ENCODE measurements at places on chromosomes 16 and 17. TPM values are rescaled to one million over a fixed set of nuclear protein-coding genes. Genes with fewer than 3 reads are reported as not detected.

GRCh38 chr16:4318451-4318910 lies 2.6 kb downstream of the GLIS2 start:
- H3K4me1 ChIP-seq: peaks cover 55% of the 10 kb centered on the region
- H3K4me3 ChIP-seq: no peak overlapping the region

DNA sequence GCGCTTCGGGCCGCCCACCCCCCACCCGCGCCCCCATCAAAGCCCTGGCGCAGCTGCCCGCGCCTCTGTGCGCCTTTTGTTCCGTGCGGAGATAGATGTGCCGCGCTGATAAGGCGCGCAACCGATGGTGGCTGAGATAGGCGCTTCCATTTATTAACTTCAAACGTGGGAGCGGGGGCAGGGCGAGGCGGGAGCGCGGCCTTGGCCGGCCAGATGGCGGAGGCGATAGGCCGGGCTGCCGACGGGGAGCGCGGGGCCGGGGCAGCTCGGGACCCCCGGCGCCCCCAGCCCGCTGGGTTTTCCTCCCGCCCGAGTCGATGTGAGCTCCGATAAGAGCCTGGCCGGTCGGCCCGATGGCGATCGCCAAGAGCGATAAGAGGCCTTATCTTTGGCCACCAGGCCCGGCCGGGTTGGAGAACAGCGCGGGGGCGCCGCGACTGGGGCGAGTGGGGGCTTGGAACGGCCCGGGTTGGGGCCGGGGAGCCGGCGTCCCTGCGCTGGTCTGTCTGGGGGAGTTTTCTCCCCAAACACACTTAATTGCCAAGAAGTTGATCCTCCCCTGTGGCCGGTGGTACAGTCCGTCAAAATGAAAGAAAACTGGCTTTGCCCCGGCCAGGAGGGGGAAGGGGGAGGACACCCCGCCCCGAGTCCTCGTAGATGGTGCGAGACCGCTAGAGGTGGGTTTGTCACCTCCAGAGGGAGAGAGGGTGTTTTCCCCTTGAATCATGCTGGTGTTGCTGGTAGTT lies 2.7 kb downstream of the ZFPM1 start:
- peak overlapping the region; percentile 97 for H3K4me3 ChIP-seq
- H3K36me3 ChIP-seq: no peaks in the 10 kb centered on the region
- peak; percentile 71 for DNase-seq
- H3K4me1 ChIP-seq: peaks cover 35% of the 10 kb centered on the region
- H3K27me3 ChIP-seq: no peaks in the 10 kb centered on the region

DNA sequence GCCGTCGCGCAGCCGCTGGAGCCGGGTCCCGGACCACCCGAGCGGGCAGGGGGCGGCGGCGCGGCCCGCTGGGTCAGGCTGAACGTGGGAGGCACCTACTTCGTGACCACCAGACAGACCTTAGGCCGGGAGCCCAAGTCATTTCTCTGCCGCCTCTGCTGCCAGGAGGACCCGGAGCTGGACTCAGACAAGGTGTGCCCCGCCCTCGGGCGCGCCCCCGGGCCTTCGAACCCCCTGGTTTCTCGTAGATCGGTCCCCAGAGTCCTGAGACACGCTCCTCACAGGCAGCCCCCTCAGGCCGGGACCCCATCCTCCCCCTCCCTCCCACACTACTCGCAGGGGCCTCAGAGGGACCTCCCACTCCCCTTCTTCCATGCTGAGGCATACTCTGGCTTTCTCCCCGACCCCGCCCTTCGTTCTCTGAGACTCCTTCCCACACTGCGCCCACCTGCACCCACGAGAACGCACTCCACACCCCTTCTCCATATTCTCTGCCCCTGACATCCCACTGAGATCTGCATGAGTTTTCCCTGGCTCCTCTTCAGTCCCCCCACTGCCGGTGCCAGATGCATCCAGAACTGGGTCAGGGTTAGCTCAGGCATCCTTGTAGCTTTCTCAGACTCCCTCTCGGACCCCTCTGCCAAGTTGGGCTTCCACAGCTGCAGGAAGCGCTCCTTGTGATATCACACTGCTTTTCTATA lies 523 bp downstream of the KCTD2 start:
- H3K4me1 ChIP-seq: peaks cover 10% of the 10 kb centered on the region
- no peaks in the 10 kb centered on the region for H3K27me3 ChIP-seq
- peak overlapping the region; percentile 73 for H3K27ac ChIP-seq
- H3K36me3 ChIP-seq: no peaks in the 10 kb centered on the region

DNA sequence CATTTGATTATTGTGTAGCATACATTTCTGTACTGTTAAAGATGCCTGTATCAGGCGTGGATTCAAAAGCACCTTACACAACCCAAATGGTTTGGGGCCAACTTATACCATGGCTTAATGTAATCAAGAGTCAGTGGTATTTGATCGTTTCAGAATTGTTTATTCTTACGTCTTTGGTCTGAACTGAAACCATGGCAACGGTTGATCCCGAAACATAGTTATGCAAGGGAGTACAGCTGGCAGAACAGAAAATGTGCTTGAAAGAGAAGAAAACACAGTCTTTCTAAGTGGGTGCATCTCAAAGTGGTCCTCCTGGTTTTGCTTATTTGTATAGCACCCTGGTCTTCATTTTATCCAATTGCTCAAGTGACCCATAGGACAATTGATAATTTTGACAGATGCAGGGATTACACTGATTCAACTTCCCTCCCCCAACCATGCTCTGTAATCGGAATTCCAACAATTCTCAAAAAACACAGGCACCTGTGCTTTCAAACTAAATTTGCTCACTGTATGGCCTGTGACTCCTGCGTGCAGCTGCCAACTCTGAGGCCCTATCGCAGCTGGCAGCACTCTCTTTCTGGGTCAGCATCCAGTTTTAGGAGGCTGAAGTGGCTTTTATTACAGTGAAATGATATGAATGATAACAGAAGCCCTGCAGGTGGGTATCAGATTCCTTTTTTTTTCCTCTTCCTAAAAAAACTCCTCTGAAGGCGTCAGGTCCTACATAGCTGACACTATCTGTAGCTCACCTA lies 77.0 kb upstream of the AXIN2 start:
- H3K36me3 ChIP-seq: no peaks in the 10 kb centered on the region
- no peaks in the 10 kb centered on the region for H3K27me3 ChIP-seq
- H3K27ac ChIP-seq: peak overlapping the region; percentile 41

- no peaks in the 10 kb centered on the region for H3K36me3 ChIP-seq
- H3K4me1 ChIP-seq: no peaks in the 10 kb centered on the region
- peaks cover 39% of the 10 kb centered on the region for H3K27me3 ChIP-seq
- no peak overlapping the region for H3K27ac ChIP-seq
- no peak for DNase-seq
- no peak overlapping the region for H3K4me3 ChIP-seq
These were observed 775 bp upstream of the CHP2 start for GRCh38 chr16:23753908-23754593.

- H3K27me3 ChIP-seq: no peaks in the 10 kb centered on the region
- no peaks in the 10 kb centered on the region for H3K4me1 ChIP-seq
- DNase-seq: no peak
- H3K36me3 ChIP-seq: no peaks in the 10 kb centered on the region
These were observed 1.6 kb upstream of the KRTAP2-4 start for GRCh38 chr17:41067281-41067680.

GRCh38 chr16:87764600-87765472 lies 950 bp downstream of the KLHDC4 start:
- no peak for DNase-seq
- no peaks in the 10 kb centered on the region for H3K36me3 ChIP-seq
- H3K27ac ChIP-seq: peak overlapping the region; percentile 93
- H3K27me3 ChIP-seq: no peaks in the 10 kb centered on the region

DNA sequence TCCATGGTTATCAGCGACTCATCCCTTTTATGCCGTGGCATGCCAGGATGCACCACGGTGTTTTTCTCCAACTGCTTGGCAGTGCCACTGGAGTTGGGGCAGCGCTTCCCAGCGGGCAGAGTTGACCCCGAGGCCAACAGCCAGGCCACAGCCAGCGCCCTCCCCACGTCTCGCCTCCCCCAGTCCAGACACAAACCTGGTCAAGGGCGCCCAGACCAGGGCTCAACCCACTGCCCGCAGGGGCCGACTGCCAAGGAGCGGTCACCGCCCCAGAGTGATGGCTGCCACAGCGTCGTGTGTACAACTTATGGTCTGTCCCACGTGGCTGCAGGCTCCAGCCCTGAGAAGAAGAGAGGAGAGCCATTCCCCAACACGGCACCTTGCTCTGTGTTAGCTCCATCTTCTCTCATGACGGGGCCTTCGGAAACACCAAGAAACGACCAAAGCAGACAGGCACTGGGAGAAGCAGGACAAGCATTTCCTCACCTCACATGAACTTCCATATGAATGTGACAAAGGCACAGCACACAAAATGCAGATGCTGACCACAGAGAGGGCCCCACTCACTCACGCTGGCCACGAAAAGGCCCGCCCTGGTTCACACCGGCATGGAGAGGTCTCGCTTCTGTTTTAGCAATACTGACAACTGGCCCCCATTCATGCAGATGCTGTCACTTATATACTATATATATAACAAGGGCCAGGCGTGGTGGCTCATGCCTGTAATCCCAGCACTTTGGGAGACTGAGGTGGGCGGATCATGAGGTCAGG lies 27.0 kb downstream of the AXIN1 start:
- no peaks in the 10 kb centered on the region for H3K36me3 ChIP-seq
- H3K27ac ChIP-seq: peak overlapping the region; percentile 57
- H3K4me3 ChIP-seq: no peak overlapping the region
- no peaks in the 10 kb centered on the region for H3K27me3 ChIP-seq
- DNase-seq: no peak

- no peaks in the 10 kb centered on the region for H3K36me3 ChIP-seq
- no peak overlapping the region for H3K27ac ChIP-seq
- H3K4me1 ChIP-seq: peaks cover 13% of the 10 kb centered on the region
- no peaks in the 10 kb centered on the region for H3K27me3 ChIP-seq
- DNase-seq: peak; percentile 18
These were observed 1.3 kb downstream of the RAB37 start for GRCh38 chr17:74738051-74738996.

DNA sequence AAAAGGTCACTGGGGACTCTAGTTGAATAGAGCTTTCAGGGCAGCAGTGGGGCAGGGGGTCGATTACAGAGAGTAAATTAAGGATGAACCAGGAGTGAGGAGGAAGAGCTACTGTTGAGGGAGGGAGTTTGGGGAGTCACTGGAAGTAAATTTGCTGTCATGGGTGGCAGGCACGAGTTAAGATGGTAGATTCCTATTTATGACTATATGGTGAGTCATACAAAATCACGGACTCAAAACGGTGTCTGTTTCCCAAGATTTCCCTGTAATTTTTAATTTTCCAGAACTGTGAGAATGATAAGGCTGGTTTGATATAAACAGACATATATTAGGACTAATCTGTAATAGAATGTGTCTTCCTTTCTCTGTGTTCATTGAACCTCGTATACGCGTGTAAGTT lies 287.6 kb upstream of the GOT2 start:
- H3K4me3 ChIP-seq: no peak overlapping the region
- no peak for DNase-seq
- H3K27me3 ChIP-seq: no peaks in the 10 kb centered on the region
- no peaks in the 10 kb centered on the region for H3K4me1 ChIP-seq

GRCh38 chr16:27920391-27920891 lies 143.1 kb downstream of the GSG1L start:
- H3K4me3 ChIP-seq: no peak overlapping the region
- no peak overlapping the region for H3K27ac ChIP-seq

- no peaks in the 10 kb centered on the region for H3K36me3 ChIP-seq
- H3K4me3 ChIP-seq: no peak overlapping the region
- H3K4me1 ChIP-seq: peaks cover 7% of the 10 kb centered on the region
- no peak overlapping the region for H3K27ac ChIP-seq
- no peak for DNase-seq
- H3K27me3 ChIP-seq: no peaks in the 10 kb centered on the region
These were observed 32.3 kb downstream of the TRPV2 start for GRCh38 chr17:16447676-16448075.

DNA sequence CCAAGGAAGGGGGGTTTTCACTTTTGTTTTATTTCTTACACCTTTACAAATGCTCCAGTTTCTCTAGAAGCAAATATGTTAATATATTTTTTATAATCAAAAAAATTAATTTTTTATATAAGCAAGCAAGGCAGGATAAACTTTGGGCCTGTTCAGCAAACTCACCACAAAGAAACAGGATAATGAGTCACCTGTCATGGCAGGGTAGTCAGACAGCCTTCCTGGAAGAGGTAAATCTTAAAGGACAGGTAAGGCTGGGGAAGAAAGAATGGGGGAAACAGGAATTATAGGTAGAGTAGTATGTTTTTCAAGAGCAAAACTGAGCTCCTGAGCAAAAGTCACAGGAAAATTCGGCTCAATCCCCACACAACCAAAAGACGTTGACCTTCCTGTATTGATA lies 186.3 kb upstream of the SOX9 start:
- H3K4me3 ChIP-seq: no peak overlapping the region
- no peaks in the 10 kb centered on the region for H3K36me3 ChIP-seq

DNA sequence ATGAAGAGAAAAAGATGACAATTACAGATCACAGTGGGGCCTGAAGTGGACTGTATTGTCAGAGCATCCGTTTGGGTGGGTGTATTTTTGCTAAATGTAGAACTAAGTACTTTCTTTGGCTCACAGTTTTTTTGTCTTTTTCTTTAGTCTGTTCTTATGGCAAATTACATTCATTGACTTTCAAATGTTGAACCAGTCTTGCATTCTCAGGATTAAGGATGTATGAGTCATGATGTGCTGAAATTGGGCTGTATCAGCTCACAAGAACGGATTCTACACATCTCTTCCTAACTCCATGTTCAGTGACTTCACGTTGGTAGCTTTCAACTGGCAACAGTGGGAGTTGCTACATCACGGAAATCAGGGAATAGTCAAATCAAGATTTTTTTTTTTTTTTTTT lies 66.5 kb downstream of the TEX2 start:
- no peaks in the 10 kb centered on the region for H3K27me3 ChIP-seq
- peaks cover 12% of the 10 kb centered on the region for H3K4me1 ChIP-seq
- no peak overlapping the region for H3K27ac ChIP-seq
- no peaks in the 10 kb centered on the region for H3K36me3 ChIP-seq

DNA sequence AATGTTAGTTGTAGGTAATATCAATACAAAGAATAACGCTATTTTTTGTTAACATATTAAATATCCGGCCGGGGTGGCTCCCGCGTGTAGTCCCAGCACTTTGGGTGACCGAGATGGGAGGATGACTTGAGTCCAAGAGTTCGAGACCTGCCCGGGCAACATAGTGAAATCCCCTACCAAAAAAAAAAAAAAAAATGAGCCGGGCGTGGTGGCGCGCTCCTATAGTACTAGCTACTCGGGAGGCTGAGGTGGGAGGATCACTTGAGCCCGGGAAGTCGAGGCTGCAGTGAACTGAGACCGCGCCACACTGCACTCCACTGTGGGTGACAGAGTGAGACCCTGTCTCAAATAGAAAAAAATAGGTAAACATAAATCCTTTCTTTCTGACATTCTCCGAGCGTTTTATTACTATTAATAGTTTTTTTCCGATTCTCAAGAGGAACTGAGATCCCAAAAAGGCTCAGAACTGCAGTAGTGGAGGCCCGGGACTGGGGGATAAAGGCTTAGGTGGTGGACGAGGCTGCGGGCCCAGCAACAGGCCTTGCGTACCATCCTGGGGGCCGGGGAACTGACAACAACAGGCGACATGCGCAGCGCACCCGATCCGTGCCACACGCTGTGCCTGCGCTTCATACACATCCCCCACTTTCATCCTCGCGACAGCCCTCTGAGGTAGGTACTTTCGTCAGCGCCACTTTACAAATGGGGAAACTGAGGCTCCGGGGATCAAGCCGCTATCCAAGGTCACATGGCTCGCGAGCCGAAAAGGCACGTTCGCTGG lies 919 bp downstream of the N4BP1 start:
- peaks cover 48% of the 10 kb centered on the region for H3K4me1 ChIP-seq
- no peaks in the 10 kb centered on the region for H3K27me3 ChIP-seq
- peak; percentile 46 for DNase-seq
- no peaks in the 10 kb centered on the region for H3K36me3 ChIP-seq

Gene CD300E
- polyA plus RNA-seq: not detected

Gene EFNB3
- polyA plus RNA-seq: 10.6 TPM

Gene TBC1D3G
- polyA plus RNA-seq: not detected

Gene CES3
- polyA plus RNA-seq: 3.4 TPM

Gene KIAA0513
- 8.1 TPM for polyA plus RNA-seq

Gene MGAT5B
- polyA plus RNA-seq: not detected

Gene MC1R
- 4.8 TPM for polyA plus RNA-seq

Gene TEKT5
- not detected for polyA plus RNA-seq

Gene DNAI2
- polyA plus RNA-seq: not detected

Gene FAM117A
- polyA plus RNA-seq: 29.1 TPM
